Transverse colon (tissue), 4 donors: ENCODE measurements at places on chromosomes 7 and 10. TPM values are rescaled to one million over a fixed set of nuclear protein-coding genes. Genes with fewer than 3 reads are reported as not detected.

DNA sequence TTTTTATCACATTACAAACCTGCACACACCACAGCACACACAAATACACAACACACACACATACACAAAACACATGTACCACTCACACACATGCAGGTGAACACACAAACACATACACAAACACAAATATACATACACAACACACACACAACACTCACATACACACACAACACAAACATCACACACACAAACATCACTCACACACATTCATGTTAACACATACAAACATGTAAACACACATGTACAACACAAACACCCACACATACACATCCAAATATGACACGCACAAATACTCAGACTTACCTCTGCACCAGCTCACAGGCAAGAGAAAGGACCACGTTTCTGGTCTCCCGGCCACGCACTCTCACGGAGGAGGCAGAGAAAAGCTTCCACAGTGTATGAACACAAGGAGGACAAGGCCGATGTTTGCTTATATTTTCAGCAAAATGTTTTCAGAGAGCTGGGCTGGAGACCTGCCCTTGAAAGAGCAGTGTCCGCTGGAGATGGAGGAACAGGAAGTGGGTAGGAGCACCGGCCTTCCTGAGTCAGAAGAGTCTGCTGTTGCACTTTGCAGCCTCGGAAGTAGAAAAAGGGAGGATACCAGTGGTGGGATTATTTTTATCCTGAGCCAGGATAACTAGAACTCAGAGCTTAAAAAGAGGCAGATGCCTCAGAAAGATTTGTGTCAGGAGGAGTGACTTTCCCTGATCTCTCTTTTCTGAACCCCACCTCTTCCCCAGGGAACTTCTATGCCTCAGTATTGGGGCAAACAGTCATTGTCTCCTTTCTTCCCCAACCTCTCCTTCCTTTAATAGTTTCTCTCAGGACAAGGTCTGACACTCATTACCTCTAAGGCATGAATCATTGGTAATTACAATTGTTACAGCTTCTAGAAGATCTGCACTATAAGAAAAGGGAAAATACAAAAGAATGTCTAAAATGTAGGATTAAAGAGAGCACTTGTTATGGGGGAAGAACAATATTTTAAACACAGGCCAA is at the start of gene GIMAP6:
Gene GIMAP6 (minus strand): TSS at position 520 of the 999 bp plus-strand sequence. CDS start 2,243 bp downstream, outside the sequence.
- peak; percentile 25 for DNase-seq

DNA sequence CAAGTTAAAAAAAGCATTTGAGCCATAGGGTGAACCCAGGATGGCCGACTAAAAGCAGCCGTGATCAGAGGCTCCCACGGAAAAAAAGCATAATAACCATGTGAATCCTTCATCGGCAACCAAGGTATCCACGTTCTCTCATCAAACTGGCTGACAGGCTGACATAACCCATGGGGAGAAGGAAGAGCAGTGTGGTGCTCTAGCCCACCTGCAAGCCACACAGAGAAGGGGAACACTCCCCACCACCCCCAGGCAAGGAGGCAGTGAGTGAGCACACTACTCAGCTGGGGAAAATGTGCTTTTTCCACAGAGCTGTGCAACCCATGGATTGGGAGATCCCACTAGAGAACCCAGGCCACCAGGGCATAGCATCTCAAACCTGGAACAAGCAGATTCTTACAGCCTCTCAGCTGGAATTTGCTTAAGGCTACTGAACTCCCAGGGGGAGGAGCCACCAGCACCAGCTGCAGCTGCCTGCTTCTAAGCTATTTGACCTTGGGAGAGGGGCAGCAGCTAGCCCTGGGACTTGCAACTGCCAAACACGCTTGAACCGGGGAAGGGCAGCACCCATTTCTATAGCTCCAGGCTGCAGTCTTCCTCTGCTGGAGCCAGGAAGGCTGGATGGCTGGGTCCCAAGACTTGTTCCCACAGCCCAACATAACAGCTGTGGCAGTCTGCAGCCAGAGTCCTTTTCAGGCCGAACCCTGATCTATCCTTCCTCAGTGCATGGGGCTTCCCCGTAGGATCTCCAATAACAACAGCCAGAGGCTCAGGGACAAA is 178.2 kb upstream of the NRG3 start:
- no peak for DNase-seq

DNA sequence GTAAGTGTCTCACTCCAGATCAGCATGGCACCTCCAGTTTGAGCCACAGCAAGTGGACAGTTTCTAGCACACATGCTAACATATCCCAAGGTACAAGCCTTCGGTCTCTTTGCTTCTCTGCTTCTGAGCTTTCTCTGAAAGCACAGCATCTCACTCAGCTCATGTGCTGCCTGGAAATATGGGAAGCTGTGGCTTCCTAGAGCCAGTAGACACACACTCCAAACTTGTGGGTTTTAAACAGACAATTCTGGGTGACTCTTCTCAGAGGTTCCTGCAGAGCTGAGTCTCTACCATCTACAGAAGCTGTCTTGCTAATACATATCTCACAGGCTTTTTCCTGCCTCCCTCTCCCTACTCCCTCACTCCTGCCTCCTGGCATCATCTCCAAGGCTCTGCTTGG is 23.9 kb upstream of the TMEM273 start:
- DNase-seq, result no peak

ADAP1 gene
- total RNA-seq, result 195 TPM

MSMB gene
- total RNA-seq, result not detected

- no peak for DNase-seq
Measured at GRCh38 chr10:97412891-97413304, 11.8 kb upstream of the RRP12 start.

PIK3CG gene
- 12.2 TPM for total RNA-seq

GRCh38 chr10:6843894-6844650 is 264.0 kb upstream of the PRKCQ start:
- no peak for DNase-seq

DNA sequence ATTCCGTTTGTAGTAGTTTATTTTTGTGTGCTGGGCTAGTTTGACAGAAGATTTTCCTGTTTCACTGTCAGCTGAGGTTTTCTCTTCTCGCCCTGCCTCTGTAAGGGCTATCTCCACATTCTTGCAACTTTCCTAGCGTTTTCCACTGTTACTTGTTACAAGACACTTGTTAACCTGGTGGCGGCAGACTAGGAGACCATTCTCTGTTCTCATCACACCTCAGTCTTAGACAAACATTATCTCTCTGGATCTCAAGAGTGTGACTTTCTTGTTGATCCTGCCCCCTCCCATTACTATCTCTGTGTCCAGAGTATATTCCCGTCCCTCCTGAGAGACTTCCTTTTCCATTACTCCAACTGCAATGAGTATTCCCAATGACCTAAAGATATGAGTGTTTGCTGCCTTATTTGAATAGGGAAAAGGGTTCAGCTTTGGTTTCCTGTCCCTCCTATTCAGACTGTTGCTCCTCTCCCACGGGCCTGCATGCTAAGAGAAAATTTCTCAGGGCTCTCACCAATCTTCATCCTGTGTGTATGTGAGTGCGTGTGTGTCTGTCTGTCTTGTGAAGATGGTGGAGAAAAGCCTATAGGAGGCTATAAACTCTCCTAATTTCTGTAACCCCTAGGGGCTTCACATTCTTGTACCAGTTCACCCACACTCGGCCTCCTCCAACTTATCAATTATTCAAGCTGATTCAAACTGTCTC is 722.4 kb upstream of the POT1 start:
- no peak for DNase-seq

- peak; percentile 9 for DNase-seq
Measured at GRCh38 chr10:47031901-47032465, 120.8 kb downstream of the PTPN20 start.

- DNase-seq, result no peak
Measured at GRCh38 chr10:8301831-8302230, 247.3 kb downstream of the GATA3 start.

DNA sequence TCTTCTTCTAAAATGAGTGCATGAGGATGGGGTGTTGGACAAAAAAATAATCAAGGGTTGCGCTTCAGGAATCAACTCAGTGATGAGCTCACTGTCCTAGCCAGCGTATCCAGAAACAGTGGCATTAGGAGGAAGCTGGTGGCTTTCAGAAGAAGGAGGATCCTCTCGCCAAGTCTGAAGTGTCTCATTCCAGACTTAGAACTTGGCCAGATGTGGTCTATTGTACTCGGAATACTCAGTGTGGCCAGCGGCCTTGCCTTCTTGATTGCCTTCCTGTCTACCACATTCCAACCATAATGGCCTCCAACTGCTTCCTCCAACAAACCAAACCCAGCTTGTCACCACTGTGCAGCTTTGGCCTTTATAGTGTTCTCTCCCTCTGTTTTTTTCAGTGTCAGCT is 732.4 kb downstream of the KCNMA1 start:
- no peak for DNase-seq

HOXA4 gene
- total RNA-seq, result 42.4 TPM

DNA sequence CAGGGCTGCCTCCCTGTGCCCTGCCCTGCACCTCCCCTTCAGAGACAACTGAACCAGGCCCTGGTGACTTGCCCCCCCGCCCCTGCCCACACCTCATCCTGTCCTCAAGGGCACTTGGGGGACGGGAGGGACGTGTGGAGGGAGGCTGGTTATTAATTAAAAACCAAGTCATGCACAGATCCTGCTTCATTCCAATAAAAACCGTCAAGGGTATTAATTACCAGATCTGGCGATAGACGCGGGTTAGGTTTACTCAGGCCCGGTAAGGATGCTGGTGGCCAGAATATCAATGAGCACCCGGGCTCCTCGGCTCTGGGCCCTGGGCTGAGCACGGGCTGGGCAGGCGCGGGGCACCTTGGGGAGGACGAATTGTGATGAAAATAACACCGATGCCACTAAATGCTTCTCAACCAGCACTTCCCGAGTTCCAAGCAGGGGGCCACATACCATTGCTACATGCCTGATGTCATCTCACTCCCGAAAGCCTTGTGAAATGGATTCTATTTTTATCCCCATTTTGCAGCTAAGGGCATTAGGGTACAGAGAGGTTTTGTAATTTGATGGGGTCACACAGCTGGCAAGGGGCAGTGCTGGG is 24.5 kb upstream of the GTF2IRD1 start:
- no peak for DNase-seq

DNA sequence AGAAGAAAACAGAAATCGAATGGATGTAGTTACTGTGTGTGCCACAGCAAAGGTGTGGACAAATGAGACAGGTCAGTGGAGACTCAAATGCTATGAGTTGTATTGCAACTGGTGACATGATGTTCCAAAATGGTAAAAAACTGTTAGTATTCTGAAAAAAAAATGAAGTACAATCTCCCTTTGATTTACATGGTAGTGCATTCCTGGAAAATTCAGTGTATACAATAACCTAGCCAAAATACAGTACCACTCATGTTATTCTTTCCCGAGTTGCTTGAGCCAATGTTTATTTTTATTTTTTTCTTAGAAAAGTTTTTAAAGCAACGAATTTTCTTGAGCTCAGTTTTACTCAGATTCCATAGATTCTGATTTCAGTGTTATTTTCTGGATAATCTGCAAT is 47.7 kb upstream of the ODAD2 start:
- no peak for DNase-seq

CPA5 gene
- total RNA-seq, result not detected

DNA sequence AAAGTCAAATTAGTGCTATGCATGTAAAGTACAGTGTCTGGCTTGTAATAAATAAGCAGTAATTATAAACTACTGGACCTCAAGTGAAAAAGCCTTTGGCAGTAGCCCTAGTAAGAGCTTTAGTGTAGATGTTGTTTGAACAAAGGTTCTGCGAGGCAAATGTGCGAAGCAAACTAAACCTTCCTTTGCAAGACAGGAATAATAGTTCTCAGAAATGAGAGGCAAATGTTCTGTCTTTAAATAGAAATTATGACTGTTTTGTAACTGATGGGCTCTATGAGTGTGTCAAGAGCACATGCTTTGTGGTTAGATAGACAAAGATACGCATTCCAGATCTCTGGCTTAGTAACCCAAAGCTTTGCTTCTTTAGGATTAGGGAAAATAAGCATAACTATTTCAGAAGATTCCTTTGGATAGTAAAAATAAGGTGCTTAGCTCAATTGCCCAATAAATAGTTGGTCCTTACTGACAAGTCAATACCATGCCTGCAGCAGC is 169.2 kb upstream of the CDC14C start:
- DNase-seq, result no peak

- no peak for DNase-seq
Measured at GRCh38 chr10:60387531-60387930, 2.1 kb downstream of the ANK3 start.

GRCh38 chr10:96991313-96991841 is 159.3 kb downstream of the LCOR start:
- DNase-seq, result no peak

GRCh38 chr10:130036296-130037065 is 72.4 kb upstream of the EBF3 start:
- DNase-seq, result no peak

GRCh38 chr10:84945791-84946190 is 617.4 kb downstream of the CCSER2 start:
- no peak for DNase-seq
